ENCODE measurements at places on chromosomes 12 and 14.
A peak's percentile ranks its signal among the peaks of the same experiment; 100 is the strongest.

DNA sequence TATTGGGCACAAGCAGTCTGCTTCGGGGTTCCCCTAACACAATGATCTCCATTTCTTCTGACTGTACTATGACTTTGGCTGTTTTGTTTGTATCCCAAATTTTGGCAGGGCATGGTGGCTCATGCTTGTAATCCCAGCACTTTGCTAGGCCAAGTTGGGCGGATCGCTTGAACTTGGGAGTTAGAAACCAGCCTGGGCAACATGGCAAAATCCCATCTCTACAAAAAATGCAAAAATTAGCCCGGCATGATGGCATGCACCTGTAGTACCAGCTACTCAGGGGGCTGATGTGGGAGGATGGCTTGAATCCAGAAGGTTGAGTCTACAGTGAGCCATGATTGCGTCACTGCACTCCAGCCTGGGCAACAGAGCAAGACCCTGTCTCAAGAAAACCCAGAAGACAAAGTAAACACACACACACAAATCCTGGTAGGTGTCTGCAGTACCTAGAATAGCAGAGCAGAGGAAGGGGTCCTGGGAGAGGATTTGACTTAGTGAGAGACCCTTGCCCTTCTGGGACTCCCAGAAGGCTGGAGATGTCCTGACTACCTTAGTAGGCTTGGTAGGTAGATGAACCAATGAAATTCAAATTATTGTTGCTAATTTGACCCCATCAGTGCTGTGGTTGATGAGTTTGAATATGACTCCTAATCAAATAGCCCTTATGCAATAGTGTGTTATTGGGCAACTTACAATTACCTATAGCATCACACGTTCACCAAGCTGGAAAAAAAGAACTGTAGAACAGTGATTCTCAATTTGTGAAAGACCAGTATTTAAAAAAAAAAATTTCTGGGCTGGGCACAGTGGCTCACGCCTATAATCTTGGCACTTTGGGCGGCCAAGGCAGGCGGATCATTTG is 6.8 kb upstream of the AEBP2 start:
- no peak for DNase-seq

- DNase-seq = no peak
Measured at GRCh38 chr12:88993651-88994050, 358.6 kb downstream of the DUSP6 start.

GRCh38 chr12:70576341-70577282 is 60.6 kb downstream of the PTPRB start:
- no peak for DNase-seq

- no peak for DNase-seq
Measured at GRCh38 chr12:93378998-93379325, 1.2 kb downstream of the NUDT4 start.

GRCh38 chr12:11686120-11686519 is 36.6 kb downstream of the ETV6 start:
- DNase-seq = no peak

DNA sequence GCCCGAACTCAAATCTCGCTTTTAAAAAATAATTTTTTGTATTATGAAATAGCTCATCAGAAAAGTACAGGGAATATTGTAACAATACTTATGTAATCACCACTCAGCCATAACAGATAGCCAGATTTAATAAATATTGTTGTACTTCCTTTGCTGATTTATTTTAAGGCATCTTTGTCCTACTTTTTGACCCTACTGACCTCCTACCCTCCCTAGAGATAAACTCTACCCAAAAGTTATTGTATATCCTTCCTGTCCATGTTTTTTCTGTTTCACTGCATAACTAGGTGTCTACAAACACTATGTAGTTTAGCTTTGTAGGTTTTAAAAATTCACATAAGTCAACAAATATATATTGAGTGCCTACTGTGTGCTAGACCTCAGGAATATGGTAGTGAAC is 25.1 kb downstream of the SOCS2 start:
- DNase-seq = no peak

DNA sequence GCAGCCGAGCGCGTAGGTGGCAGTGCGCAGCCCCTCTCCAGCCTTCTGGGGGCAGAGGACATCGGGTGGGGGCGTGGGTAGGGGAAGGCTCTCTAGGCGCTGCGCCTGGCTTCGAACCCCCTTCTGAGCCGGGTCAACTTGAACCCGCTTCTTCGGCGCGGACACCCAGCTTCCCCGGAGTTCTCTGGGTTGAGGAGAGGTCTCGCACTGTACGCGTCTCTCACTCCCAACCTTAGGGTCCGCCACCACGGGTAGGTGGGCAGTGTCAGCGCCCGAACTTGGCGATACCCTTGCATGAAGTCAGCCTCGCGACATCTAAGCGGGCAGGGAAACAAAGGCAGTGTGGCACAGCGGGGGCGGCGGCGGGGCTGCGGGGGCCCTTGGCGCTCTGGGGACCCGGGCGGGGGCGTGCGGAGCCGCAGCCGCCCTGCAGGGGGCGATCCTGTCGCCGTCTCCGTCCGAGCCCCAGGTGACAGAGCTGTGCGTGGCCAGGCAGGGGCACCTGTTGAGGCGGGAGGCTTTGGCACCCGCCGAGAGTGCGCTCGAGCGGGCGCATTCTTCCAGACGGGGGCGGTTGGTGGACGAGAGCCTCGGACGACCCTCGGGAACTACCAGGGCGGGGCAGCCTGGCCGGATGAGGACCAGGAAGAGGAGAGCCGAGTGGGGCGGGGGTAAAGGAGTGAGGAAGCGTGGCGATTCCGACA is 1.1 kb downstream of the GALNT16 start:
- peak; percentile 17 for DNase-seq
